ENCODE measurements at places on chromosomes 5 and 9. TPM values are rescaled to one million over a fixed set of nuclear protein-coding genes. Genes with fewer than 3 reads are reported as not detected.
A peak's percentile ranks its signal among the peaks of the same experiment; 100 is the strongest.

HAVCR1 gene
- not detected for total RNA-seq

TRPM3 gene
- 3.3 TPM for total RNA-seq

CNTFR gene
- 1.3 TPM for total RNA-seq

AQP3 gene
- total RNA-seq = 7.4 TPM

TAF11L5 gene
- not detected for total RNA-seq

SYK gene
- total RNA-seq = 3.4 TPM

IFNW1 gene
- not detected for total RNA-seq

PHF24 gene
- total RNA-seq = 0.60 TPM

FAM120AOS gene
- total RNA-seq = 38.3 TPM

GRCh38 chr9:111029260-111029659 lies 9.0 kb downstream of the LPAR1 start:
- H3K27ac ChIP-seq = no peak overlapping the region
- no peak for DNase-seq
- no peaks in the 10 kb centered on the region for H3K27me3 ChIP-seq
- H3K4me1 ChIP-seq = no peaks in the 10 kb centered on the region

DNA sequence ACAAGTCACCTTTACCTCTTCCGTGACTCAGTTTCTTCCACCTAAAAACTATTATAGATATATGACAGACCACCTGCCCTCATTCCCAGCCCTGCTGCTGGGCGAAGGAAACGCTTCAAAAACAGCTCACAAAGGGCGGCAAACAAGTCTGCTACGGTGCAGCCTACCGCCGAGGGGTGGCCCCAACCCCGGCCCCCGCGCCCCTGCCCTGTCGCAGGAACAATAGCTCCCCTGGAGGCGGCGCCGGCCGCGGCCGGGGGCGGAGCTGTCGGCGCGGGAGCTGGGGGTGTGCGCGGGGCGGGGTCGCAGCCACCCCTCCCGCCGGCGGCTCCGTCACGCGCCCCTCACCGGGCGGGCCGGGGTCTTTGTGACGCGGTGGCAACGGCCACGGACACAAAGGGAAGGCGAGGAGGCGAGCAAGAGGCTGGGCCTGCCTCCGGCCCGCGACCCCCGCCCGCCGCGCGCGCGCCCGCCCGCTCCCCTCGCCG lies at the start of gene TMEFF1:
Gene TMEFF1, plus strand, starts transcription at position 362 of the 488 bp plus-strand sequence. CDS start 396 bp downstream, outside the sequence.
- H3K4me3 ChIP-seq = peak within 1 kb of the TSS; percentile 55
- peak; percentile 15 for DNase-seq
- no peak within 1 kb of the TSS for H3K27ac ChIP-seq
- no peaks in the 10 kb centered on the region for H3K27me3 ChIP-seq
- peaks cover 5% of the 10 kb centered on the region for H3K4me1 ChIP-seq

- DNase-seq = no peak
- H3K4me3 ChIP-seq = no peak overlapping the region
- no peaks in the 10 kb centered on the region for H3K36me3 ChIP-seq
- H3K27ac ChIP-seq = no peak overlapping the region
Measured at GRCh38 chr5:5560016-5560415, 137.5 kb downstream of the ICE1 start.

DNA sequence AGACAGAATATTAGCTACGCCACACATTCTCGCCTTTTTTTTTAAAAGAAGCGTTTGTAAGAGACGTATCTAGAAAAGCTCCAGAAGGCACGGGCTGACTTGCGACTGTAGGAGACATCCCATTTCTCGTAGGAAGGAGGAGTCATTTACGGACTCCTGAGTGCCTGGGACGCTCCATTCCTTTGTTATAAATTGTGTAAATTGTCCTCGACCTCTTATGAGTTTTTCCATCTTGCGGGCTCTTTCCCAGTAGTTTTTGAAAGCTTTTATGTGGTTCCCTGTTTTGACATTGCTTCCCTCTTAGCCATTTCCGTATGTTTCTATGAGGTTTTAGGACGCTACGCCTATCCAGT lies 1.0 kb downstream of the RABL6 start:
- H3K27ac ChIP-seq = no peak overlapping the region
- H3K27me3 ChIP-seq = no peaks in the 10 kb centered on the region
- peak overlapping the region; percentile 94 for H3K4me3 ChIP-seq
- H3K4me1 ChIP-seq = peaks cover 3% of the 10 kb centered on the region
- H3K36me3 ChIP-seq = no peaks in the 10 kb centered on the region

DNA sequence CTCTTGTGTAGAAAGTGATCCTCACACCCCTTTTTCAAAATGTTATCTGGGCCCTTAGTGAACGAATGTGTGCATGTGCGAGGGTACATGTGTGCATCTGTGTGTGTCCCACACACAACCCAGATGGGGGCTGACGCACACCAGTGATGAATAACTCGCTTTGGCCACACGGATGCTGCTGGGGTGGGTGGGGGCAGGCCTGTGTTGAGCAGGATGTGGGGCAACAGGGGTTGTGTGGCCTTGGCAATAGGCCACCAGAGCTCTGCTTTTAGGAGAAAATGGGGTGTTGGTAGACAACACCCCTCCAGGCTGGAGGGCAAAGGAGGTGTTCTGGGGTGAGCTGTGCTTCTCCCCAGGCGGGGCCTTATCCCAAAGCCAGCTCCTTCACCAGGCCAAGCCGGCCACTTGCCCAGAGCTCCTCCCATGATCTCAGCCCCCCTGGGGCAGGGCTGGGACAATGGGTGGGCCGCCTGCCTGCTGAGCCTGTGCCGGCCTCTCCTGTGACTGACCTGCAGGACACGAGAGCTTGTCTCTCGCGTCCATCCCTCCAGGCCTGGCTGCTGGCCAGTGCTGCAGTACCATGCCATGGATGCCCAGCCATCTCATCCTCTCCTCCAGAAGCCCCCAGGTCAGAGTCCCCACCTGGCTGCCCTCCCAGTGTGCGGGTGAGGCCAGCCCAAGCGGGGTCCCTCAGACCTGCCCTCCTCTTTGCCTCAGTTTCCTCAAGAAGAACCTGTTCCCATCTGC lies 1.7 kb downstream of the DBN1 start:
- peaks cover 21% of the 10 kb centered on the region for H3K4me1 ChIP-seq
- no peaks in the 10 kb centered on the region for H3K27me3 ChIP-seq
- no peak overlapping the region for H3K27ac ChIP-seq

DNA sequence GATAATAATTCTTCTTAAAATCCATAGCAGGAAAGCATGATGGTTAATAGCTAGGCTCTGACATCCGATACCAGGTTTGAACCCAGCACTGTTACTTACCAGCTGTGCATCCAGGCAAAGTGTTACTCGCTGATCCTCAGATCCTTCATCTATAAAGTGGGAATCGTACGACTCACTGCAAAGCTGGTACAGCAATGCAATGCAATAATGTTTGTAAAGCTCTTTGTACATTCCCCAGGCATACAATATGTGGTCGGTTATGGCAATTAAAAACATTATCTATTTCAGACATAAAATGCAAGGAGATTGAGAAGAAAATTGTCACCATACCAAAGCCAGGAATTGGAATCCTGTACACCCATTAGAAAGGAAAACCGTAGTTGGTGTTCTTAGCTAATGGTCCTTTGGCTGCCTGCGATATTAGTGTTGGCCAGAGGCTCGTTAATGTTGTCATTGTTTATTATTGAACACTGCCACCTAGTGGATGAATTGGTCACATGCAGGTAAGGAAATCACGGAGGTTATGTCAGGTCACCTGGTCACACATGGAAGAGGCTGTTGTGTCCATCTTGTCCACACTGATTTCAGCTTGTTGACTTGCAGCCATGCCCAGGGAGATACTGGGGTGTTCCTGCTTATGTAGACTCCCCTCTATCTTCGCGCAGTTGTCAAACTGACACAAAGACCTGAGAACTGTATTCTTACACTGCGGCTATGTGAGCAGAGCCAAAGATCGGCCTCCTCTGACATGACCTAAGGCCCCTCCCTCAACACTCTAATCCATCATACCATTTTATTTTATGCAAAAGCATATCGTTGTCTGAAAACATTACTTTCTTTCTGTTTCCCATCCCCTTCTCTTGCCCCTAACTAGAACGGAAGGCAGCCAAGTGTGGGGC lies 87.5 kb upstream of the PPP2R2B start:
- no peak overlapping the region for H3K4me3 ChIP-seq
- H3K27me3 ChIP-seq = no peaks in the 10 kb centered on the region
- no peaks in the 10 kb centered on the region for H3K36me3 ChIP-seq
- H3K27ac ChIP-seq = no peak overlapping the region
- peak; percentile 11 for DNase-seq

- H3K4me3 ChIP-seq = no peak overlapping the region
- no peaks in the 10 kb centered on the region for H3K27me3 ChIP-seq
- no peak overlapping the region for H3K27ac ChIP-seq
Measured at GRCh38 chr5:143086546-143086907, 316.4 kb downstream of the ARHGAP26 start.

DNA sequence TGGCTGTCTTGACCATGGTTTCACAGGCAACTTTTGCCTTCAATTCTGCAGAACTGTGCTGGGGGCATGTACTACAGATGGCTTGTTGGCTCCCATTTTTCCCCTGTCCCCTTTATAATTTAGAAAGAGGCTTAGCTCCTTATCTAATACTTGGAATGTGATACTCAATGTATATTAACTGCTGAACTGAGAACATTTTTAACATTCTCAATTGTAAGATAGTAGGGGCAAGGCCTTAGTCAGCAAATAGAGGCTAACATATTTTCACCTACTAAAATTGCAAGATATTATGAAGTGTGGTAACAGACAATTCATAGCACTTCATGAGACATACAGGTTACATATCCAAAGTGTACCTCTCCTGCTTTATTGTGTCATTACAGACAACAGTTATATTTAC lies 118.1 kb upstream of the ZNF366 start:
- no peak overlapping the region for H3K27ac ChIP-seq
- no peak overlapping the region for H3K4me3 ChIP-seq
- H3K4me1 ChIP-seq = no peaks in the 10 kb centered on the region
- no peaks in the 10 kb centered on the region for H3K27me3 ChIP-seq
- no peaks in the 10 kb centered on the region for H3K36me3 ChIP-seq

DNA sequence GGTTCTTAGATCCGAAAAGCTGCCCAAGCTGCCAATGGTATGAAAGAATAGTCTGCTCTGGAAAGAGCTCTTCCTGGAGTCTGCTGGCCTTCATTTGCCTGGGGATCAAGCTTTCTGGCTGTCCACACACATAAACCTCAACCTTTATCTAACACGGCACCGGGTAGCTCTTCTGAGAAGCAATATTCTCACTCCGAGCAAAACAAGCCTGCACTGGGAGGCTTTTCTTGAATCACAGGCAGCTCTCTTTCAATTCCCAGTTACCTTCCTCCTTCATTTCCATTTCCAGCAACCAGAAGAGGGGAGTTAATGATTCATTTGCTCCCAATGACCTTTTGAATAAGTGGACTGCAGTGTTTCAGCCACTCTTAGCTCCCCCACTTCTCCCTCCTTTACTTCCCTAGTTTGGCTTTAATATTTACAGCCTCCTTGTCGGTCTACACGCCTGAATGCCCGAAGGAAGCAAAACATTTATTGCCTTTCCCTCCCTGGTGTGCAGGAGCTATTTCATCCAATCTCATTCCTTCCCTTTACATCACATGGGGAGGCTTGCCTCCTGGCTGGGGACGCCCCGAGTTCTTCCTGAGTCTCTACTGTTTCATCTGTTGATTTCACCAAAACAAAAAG lies 187.1 kb downstream of the ARHGEF28 start:
- H3K27me3 ChIP-seq = no peaks in the 10 kb centered on the region
- no peak for DNase-seq
- no peaks in the 10 kb centered on the region for H3K36me3 ChIP-seq
- H3K27ac ChIP-seq = no peak overlapping the region

- H3K4me1 ChIP-seq = no peaks in the 10 kb centered on the region
- H3K4me3 ChIP-seq = no peak overlapping the region
- no peak overlapping the region for H3K27ac ChIP-seq
Measured at GRCh38 chr5:51242456-51242855, 140.8 kb upstream of the ISL1 start.

- H3K27me3 ChIP-seq = no peaks in the 10 kb centered on the region
- H3K27ac ChIP-seq = no peak overlapping the region
- no peaks in the 10 kb centered on the region for H3K4me1 ChIP-seq
- H3K36me3 ChIP-seq = no peaks in the 10 kb centered on the region
Measured at GRCh38 chr5:67842806-67843205, 372.8 kb upstream of the PIK3R1 start.

GRCh38 chr9:17402309-17402708 lies 176.6 kb upstream of the SH3GL2 start:
- H3K4me1 ChIP-seq = peaks cover 1% of the 10 kb centered on the region
- H3K27ac ChIP-seq = no peak overlapping the region

GRCh38 chr5:129619782-129620181 lies 128.1 kb upstream of the MINAR2 start:
- no peaks in the 10 kb centered on the region for H3K4me1 ChIP-seq
- no peak overlapping the region for H3K4me3 ChIP-seq
- DNase-seq = no peak
- H3K27ac ChIP-seq = no peak overlapping the region
- H3K27me3 ChIP-seq = no peaks in the 10 kb centered on the region

DNA sequence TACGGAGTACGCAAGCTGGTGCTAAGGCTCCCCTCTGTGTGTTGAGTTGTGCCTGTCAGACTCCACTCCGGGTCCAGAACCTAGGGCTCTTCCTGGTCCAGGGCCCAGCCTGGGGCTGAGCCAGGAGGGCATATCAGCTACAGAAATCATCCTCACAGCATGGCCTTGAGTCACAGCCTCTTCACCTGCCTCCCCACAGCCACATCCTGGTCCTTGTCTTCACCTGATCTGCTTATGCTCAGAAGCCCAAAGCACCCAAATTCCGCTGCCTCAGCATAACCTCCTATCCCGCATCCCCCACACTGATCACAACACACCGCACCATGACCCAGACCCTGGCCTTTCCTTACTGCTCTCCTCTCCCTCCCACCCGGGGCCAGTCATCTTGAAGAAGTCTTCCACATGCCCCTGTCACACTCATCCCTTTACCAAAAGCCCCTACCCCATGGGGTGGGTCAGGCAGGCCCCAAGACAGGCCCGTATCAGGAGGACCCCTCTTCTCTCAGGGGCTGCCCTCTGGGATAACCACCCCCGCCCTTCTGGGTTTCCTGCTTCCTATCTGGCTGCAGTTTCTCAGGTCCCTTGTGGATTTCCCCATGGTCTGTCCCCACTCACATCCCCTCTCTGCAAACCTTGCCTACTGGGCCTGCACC lies 1.3 kb upstream of the IL3 start:
- no peaks in the 10 kb centered on the region for H3K4me1 ChIP-seq
- H3K27ac ChIP-seq = no peak overlapping the region
- peak; percentile 9 for DNase-seq

DNA sequence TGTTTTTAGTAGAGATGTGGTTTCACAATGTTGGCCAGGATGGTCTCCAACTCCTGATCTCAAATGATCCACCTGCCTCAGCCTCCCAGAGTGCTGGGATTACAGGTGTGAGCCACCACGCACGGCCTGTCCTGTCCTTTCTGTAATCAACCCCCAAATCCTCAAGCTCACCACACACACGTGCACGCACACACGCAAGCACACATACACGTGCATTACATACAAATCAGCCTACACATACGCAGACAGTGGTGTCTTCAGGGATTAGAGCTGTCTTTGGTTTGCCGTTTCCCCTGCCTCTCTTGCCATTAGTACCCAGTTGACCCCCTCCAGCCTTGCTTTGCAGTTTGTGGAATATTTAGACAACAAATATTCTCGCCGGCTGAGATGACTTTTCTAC lies 6.5 kb downstream of the GLT6D1 start:
- no peak overlapping the region for H3K4me3 ChIP-seq
- H3K27ac ChIP-seq = no peak overlapping the region
- no peaks in the 10 kb centered on the region for H3K36me3 ChIP-seq
- DNase-seq = no peak
- no peaks in the 10 kb centered on the region for H3K4me1 ChIP-seq

Data from ovary (tissue), 10 donors.